ENCODE measurements at places on chromosomes 1 and 21.
A peak's percentile ranks its signal among the peaks of the same experiment; 100 is the strongest.

DNA sequence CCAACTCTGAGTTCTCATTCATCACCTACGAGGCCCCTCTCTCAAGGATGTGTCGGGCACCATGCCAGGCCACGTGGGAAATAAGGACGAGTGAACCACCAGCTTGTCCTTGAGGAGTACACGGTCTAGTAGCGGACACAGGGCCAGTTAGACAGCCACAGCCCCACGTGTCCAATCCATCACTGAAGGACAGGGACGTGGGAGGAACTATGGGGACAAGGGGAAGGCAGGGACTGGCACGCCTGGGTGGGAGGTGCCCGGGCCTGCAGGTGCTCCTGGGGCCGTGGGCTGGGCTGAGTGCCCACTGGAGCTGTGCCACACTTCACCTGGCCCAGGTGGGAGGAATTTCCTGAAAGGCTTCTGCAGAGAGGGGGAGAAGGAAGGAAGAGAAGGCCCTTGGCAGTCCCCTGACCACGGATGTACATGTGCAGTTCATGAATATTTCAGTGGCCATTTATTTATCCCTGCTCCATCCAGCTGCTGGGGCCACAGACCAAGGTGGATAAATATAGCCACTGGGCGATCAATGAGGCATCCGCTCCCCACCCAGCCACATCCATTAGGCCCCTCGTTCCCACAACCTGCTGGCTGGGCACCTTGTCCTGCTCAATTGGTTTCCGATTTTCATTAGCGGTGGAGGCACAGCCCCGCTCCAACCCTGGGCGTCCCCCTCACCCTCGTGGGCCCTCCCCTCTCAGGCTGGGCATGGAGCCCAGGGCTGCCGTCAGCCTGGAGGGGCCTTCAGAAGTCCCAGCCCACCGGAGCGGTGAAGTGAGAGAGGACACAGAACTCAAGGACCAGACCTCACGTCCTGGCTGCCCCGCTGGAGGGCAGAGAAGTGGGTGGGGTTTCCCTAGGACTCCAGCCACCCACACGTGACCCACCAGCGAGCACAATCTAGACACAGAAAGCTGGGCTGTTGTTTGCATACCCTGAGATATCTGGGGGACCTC is 59.5 kb downstream of the CASZ1 start:
- no peak for DNase-seq

- DNase-seq = no peak
Measured at GRCh38 chr1:111811891-111812290, 56.2 kb downstream of the DDX20 start.

DNA sequence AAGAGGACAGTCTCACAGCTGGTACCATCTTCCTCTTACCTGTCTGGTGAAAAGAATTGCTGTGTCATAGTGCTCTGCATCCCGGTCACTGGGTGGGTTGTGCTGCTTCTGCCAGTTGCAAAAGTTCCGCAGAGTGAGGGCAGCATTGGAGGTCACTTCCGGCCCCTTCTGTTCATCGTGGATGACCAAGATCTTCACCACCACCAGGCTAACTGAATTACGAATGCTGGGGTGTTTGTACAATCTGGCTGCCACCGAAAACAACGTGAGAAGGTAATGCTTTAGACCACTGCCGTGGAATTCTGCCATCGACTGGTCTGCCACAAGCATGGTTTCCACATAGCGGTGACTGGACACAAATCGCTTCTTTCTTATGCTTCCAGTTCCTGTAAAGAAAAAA is 2.9 kb downstream of the ADAMTS1 start:
- DNase-seq = no peak

DNA sequence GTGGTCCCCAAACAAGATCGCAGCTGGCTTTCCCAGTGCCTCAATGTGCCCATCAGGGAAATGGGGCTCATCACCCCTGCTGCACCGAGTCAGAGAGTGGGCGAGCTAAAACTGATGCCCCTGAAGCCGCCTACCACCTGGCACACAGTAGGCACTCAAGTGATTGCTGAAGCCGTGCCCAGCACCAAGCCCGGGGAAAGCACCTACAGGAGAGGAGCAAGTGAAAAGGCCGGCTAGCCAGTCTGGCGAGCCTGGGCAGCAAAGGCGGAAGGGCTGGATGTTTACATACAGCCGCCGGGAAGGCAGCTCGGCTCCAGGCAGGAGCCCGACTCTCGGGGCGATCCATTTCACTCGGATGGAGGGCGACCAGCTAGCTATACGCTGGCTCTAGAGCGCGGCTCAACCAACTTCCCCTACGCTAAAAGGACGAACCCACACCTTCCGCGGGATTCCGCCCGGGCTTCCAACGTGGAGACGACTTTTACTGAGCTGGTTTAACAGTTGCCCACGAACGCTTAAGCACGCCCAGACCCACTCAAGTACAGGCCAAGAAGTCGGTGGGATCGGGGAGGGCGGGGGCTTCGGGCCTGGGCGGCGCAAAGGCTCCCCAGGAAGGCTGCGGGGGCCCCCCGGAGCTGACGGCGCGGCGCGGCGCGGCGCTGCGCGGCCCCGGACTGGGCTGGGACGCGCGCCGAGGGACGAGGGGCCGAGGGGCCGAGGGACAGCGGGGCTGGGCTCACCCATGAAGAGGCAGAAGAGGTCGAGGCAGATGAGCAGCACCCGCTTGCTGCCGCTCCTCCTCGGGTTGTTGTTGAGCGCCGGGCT is 1.0 kb downstream of the PLPP3 start:
- DNase-seq = peak; percentile 67

DNA sequence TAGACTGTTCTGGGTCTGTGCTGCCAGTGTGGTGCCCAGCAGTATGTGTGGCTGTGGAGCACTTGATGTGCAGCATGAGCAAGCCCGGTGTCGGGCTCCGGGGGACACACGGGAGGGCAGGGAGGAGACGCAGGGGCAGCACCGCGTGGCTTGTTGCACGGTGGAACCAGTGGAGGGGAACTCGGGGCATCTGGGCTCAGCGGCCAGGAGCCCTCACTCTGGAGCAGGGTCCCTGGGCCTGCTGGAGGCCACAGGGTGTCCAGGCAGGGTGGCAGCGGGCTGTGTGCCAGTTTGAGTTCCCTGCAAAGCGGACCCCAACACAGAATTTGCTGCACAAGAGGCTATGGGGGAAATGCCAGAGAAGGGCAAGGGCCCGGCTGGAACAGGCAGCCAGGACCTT is 30.6 kb downstream of the PCNT start:
- no peak for DNase-seq

- no peak for DNase-seq
Measured at GRCh38 chr1:180836449-180836848, 76.2 kb upstream of the KIAA1614 start.

DNA sequence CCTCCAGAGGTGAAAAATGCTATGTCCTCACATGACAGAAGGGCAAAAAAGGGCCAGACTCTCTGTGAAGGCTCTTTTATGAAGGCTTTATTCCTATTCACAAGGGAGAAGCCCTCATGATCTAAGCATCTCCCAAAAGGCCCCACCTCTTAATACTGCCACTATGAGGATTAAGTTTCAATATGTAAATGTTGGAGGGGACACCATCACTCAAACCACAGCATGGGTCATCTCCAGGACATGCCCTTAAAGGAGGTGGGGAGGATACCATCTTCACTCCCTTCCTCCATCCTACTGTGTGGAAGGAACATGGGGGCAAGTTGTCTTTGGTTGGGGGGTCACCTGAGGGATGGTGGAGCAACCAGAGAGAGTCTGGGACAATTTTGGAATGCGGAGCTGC is 170.1 kb downstream of the TRIM33 start:
- no peak for DNase-seq

DNA sequence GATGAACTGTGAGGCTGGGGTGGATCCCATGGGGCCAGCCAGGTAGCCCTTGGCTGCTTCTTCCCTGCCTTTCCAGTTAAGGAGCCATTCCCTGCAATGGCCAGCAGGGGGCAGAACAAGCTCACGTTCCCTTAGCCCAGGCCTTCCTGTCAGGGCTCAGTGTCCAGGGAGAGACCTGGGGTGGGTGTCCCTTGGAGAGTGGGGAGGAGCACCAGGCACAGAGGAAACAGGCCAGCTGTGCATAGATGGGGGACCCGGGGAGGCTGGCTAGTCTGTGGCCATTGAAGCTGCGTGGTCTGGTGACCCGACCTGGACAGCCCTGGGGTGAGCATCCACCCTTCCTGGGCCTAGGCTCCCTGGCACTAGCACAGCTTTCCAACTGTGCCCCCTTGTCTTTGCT is 13.2 kb upstream of the EPS8L3 start:
- peak; percentile 86 for DNase-seq

DNA sequence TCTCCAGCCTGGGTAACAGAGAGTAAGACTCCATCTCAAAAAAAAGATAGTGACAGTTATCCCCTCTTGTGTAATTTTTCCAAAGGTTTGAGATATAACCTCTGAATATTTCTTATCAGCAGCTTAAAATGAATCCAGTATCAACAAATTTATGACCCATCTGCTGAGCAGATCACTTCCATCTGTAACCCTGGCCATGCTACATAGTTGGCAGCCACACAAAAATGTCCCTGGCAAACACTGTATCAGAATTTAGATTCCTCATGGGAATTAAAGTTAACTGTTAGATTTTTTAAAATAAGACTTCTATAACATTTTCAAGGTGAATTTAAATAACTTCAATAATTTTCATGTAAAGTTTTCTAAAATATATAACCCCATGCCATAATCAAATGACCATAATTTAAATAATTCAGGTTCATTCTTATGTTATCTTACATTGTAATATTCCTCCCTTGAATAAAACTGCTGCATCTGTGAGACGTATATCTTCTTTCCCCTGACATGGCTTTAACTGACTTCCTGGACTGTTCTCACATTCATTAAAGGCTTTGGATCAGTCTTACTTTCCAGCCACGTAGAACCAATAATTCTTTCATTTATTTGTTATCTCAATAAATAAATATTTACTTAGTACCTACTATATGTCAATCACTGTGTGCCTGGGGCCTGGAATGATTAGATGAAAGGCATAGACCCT is 5.3 kb upstream of the PRPF38B start:
- DNase-seq = peak; percentile 27

DNA sequence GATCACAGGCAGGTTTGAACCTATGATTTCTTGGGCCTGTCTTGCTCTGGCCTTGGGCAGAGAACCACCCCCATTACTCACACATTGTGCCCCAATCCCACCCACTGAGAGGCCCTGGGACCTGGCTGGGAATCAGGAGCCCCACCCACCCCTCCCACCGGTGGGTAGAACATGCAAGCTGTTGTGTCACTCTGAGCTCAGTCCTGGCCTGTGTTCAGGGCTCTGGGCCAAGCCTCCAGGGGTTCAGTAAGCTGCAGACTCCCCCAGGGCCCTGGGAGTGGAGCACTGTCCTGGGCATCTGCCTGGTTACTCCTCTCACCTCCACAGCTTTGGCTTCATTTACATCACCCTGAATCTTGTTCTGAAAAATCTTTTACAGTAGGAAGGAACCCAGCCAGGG is 270.5 kb downstream of the RRAGC start:
- no peak for DNase-seq

GRCh38 chr1:157140063-157140588 is 1.9 kb upstream of the ETV3 start:
- no peak for DNase-seq

GRCh38 chr1:183598386-183598785 is 8.1 kb upstream of the NCF2 start:
- no peak for DNase-seq

DNA sequence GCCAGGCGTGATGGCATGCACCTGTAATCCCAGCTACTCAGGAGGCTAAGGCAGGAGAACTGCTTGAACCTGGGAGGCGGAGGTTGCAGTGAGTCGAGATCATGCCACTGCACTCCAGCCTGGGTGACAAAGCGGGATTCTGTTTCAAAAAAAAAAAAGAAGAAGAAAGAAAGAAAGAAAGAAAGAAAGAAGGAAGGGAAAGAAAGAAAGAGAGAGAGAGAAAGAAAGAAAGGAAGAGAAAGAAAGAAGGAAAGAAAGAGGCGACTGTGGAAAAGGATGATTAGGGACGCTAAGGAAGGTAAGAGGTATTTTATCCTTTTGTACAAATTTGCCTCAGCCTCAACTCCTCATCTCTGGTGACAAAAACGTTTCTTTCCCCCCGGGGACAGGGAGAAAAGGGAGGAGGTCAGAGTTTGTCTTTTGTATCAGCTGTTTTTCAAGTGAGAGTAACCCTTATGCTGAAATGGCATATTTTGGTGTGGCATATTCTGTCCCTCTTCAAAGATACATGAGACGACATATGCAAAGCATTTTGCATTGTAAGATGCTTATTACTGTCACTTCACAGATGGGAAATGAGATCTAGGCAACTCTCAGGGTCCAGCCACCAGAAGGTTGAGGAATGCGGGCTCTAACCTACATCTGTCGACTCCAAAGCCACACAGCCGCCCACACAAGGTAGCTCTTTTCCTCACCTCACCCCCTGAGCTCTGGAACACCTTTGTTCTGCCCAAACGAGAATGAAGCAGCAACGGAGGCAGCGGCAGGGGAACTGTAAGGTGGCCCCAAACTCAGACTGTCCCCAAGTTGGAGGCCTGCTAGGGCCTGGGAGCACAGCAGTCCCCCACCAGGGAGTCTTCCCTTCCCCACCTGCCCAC is 38.0 kb downstream of the NUAK2 start:
- no peak for DNase-seq

- no peak for DNase-seq
Measured at GRCh38 chr1:219202567-219202966, 28.9 kb downstream of the LYPLAL1 start.

- peak; percentile 62 for DNase-seq
Measured at GRCh38 chr1:234114648-234115307, 210.3 kb downstream of the SLC35F3 start.

GRCh38 chr1:8343464-8344001 is 25.6 kb downstream of the SLC45A1 start:
- peak; percentile 97 for DNase-seq

GRCh38 chr1:178019622-178020021 is 49.8 kb upstream of the SEC16B start:
- no peak for DNase-seq

- no peak for DNase-seq
Measured at GRCh38 chr21:32537569-32537881, 47.8 kb downstream of the TCP10L start.

DNA sequence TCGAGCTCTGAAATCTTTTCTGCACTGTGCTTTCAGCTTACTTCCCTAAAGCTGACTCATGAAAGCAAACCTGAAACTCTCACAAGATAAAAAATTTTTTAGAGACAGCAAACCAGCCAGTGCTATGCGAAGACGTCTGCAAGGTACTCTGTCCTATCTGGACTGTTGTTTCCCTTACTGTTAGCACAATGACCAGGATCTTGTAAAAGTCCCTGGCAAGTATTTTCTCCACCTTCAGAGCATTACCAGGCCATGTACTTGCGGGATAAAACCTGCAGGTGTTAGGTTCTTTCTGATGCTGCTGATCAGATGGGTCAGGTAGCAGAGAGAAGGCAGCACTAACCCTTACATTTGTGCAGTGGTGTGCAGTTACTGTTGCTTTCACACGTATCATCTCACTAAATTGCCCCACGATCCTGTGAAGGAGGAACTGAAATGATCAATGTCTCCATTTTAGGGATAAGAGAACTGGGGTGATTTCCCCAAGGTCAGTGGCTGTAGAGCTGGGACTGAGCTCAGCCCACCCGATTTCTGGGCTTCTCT is 56.6 kb downstream of the PLXNA2 start:
- no peak for DNase-seq

- DNase-seq = peak; percentile 5
Measured at GRCh38 chr21:30044447-30045064, 104.8 kb upstream of the GRIK1 start.

Data from M059J (cell line).